Activated CD4-positive, alpha-beta memory T cell treated with anti-CD3 and anti-CD28 coated beads for 36 hours (primary cell): ENCODE measurements at places on chromosomes 4 and X. TPM values are rescaled to one million over a fixed set of nuclear protein-coding genes. Genes with fewer than 3 reads are reported as not detected.

- no peak for DNase-seq
Measured at GRCh38 chr4:74287791-74288190, 20.5 kb upstream of the EPGN start.

GRCh38 chr4:153439831-153440230, 26.3 kb upstream of the TMEM131L start:
- no peak for DNase-seq

GRCh38 chrX:69120476-69120875, 44.8 kb downstream of the PJA1 start:
- DNase-seq = no peak

DNA sequence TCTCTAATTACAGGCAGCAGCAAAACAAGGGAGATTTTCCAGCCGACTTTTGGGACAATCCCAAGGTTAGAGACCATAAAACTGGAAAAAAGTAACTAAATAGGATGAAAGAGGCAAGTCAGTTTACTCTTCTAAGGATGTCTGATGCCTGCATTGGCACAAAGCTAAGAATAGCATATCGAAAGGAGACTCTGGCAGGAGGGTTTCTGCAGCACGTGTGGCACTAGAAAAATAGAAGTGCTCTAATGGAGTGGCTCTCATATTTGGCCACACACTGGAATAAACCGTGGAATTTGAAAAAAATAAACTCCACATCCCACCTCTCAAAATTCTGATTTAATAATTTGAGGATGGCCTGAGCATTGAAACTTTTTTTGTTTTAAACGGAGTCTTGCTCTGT, 77.2 kb upstream of the ARSJ start:
- DNase-seq = no peak

DNA sequence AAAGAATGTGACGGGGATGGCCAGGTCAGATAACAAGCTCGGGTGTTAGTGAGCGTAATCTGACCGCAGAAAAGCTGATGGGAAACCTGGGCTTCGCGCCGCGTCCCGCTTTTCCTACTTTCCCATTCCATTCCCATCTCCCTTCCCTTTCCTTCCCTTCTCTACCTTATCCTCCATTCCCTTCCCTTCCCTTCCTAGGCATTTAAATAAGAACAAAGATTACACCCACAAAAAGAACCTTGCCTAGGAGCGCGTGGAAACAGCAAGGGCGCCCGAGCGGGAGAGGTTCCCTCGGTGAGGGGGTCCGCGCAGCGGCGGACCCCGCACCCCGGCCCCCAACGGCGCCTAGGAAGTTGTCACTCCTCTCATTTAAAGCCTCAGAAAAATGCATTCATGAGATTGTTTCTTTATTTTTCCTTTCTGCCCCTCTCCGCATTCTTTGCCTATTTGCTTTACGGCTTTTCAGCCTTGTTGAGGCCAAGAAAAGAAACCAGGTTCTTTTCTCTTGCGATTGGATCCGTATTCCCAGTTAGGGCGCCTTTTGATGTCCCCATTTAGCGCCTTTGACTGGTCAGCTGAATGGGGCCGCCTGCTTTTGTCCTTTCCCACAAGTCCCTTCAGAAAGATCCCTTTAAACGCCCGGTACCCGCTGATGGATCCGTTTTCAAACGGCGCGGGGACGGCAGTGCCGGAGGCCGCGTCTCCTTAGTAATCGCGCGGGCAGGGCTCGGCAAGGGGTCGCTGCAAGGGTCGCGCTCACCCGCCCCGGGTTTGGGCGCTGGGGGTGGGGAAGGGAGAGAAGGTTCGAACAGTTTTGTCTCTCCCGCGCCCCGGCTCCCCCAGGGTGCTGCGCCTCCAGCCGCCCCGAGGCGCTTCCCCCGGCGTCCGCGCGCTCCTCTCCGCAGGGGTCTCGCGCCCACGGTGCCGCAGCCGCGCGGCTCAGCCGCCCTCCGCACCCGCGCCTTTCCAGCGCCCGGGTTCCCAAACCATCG, 54.1 kb upstream of the TMEM33 start:
- DNase-seq = no peak

DNA sequence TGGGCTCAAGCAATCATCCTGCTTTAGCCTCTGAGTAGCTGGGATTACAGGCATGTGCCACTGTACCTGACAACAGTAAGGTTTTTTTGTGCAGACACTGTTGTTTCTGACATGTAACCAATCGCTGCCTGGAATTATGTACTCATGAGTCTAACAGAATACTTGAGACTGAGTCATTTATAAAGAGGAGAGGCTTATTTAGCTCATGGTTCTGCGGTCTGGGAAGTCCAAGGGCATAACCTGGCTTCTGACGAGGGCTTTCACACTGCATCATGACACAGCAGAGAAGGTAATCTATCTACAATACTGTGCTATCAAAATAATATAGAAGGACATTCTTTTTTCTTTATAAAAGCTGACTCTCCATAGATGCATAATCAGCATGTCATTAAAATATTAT, 115.5 kb upstream of the STOX2 start:
- no peak for DNase-seq

DNA sequence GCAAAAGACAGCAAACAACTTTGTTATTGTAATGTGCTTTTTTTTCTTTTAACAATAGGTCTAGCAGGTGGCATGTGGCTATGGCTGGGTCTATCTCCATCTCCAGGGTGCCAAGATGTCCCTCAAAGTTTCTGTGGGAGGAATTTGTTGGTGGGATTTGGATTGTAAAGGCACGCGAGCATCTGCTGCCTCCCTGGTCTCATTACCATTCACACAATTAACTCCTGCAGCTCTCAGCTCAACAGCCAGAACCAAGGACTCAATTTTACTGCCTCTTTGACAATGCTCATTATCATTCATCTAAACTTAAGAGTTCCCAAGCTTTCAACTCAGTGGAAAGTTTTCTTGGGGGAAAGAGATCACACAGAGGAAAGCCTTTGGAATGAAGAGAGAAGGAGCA, 10.9 kb upstream of the PCDH18 start:
- DNase-seq = no peak

GRCh38 chrX:22389556-22390179, 117.0 kb downstream of the CBLL2 start:
- no peak for DNase-seq

GRCh38 chr4:72136429-72136828, 104.6 kb downstream of the NPFFR2 start:
- no peak for DNase-seq

The CXCL8 gene
- total RNA-seq = 0.56 TPM

- no peak for DNase-seq
Measured at GRCh38 chr4:36164900-36165630, 79.2 kb downstream of the ARAP2 start.

DNA sequence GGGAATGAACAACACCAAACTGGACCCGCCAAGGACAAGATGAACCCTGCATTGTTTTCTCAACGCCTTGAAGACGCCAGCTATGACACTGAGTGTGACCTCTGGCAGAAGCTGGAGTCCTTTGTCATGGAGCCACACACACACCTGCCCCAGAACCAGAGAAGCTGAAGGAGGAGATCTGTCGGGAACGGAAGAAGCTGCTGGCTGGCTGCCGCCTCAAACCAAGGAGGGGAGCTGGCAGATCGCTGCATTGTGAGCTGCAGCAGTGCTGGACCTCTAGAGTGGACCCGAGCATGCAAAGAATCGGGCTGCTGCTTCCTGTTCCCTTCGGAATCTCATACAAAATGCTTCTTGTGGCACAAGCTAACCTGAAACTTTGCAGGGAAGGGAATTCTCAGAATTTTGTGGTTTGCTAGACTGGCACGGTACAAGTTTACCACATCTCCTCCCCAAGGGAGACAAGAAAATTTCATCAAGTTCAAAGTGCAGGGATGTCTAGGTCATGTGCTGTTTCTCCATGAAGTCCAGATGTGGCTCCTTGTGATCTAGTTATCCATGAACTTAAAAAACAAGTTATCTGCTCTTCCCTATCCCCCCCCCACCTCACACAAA, 23.4 kb upstream of the GLRB start:
- no peak for DNase-seq

- DNase-seq = no peak
Measured at GRCh38 chrX:434946-435345, 48.2 kb upstream of the PPP2R3B start.
